Esophagus muscularis mucosa (tissue), 4 donors: ENCODE measurements at places on chromosomes 2 and 18. TPM values are rescaled to one million over a fixed set of nuclear protein-coding genes. Genes with fewer than 3 reads are reported as not detected.

Gene CCDC74B
- 3.5 TPM for total RNA-seq

Gene TRIB2
- total RNA-seq, result 31.5 TPM

Gene DCC
- total RNA-seq, result 0.83 TPM

Gene MREG
- total RNA-seq, result 0.40 TPM

Gene AQP12B
- not detected for total RNA-seq

GRCh38 chr2:38128653-38129052 lies 52.7 kb upstream of the CYP1B1 start:
- peak; percentile 94 for DNase-seq
- H3K4me3 ChIP-seq, result no peak overlapping the region
- H3K27ac ChIP-seq, result peak overlapping the region; percentile 28
- H3K27me3 ChIP-seq, result no peaks in the 10 kb centered on the region

DNA sequence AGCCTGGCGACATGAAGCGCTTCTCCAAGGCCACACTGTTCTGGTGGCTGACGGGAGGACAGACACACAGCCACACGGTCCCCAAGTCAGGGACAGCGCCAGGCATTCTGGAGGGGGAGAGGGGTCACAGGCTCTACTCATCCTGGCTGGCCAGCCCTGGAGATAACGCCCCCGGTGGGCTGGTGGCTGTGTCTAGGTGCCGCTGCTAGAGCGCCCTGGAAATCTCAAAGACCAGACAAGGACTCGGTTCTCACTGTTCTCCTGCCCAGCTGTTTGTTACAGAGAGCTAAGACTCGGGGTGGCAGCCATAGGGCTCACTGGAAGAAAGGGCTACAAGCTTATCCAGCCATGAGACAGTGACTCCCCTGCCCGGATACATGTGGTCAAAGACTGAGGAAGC lies 72.0 kb downstream of the KCNF1 start:
- H3K4me3 ChIP-seq, result no peak overlapping the region
- H3K27me3 ChIP-seq, result no peaks in the 10 kb centered on the region
- H3K4me1 ChIP-seq, result no peaks in the 10 kb centered on the region
- no peak for DNase-seq
- peak overlapping the region; percentile 14 for H3K27ac ChIP-seq

- H3K36me3 ChIP-seq, result no peaks in the 10 kb centered on the region
- H3K27me3 ChIP-seq, result no peaks in the 10 kb centered on the region
- H3K27ac ChIP-seq, result no peak overlapping the region
- H3K4me3 ChIP-seq, result no peak overlapping the region
These were observed 329.7 kb upstream of the NRP2 start for GRCh38 chr2:205352593-205352992.

DNA sequence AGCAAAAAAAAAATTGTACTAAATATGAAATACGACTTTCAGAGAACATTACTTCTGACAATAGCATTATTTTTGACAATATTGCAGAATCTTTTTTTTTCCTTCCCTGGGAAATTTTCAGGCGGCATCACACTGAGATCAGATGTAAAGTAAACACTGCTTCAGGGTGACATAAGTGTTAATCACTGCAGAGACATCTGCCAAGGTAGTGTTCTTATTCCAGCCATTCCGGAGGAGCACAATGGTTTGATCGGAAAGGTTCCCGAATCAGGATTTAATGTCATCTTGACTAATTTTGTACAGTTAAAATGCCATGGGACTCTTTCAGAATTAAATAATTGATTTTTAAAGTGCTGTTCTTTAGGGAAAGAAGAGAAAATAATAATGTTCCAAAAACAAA lies 56.7 kb upstream of the ZNF236 start:
- H3K27ac ChIP-seq, result no peak overlapping the region
- no peaks in the 10 kb centered on the region for H3K4me1 ChIP-seq
- H3K36me3 ChIP-seq, result no peaks in the 10 kb centered on the region
- no peaks in the 10 kb centered on the region for H3K27me3 ChIP-seq
- no peak overlapping the region for H3K4me3 ChIP-seq

GRCh38 chr2:85974390-85974789 lies 85.6 kb upstream of the ST3GAL5 start:
- H3K27ac ChIP-seq, result no peak overlapping the region
- no peak overlapping the region for H3K4me3 ChIP-seq
- H3K36me3 ChIP-seq, result no peaks in the 10 kb centered on the region

- no peaks in the 10 kb centered on the region for H3K4me1 ChIP-seq
- H3K27me3 ChIP-seq, result no peaks in the 10 kb centered on the region
- DNase-seq, result no peak
These were observed 330.6 kb downstream of the RND3 start for GRCh38 chr2:150156876-150157275.

DNA sequence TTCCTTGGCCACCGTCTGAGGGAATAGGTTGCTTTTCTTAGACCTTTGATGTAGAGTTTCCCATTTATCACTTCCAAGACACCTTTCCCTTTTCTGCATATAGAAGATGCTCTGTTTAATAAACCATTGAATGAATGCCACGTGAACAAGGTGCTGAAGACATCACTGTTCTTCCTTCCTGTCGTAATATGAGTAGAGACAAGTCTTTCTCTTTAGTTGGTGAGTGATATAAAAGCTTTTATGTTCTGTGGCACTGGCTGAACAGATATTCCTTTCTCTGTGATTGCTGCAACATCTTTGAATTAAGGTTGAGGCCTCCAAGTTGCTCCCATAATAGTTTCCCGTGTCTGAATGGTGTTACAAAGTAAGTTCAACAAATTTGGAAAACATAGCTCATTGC lies 38.7 kb downstream of the TTC39C start:
- no peak overlapping the region for H3K27ac ChIP-seq
- H3K27me3 ChIP-seq, result no peaks in the 10 kb centered on the region
- no peak overlapping the region for H3K4me3 ChIP-seq
- no peak for DNase-seq
- no peaks in the 10 kb centered on the region for H3K36me3 ChIP-seq

- no peak overlapping the region for H3K4me3 ChIP-seq
- H3K27ac ChIP-seq, result no peak overlapping the region
These were observed 600.3 kb downstream of the CCDC85A start for GRCh38 chr2:56784046-56784445.

DNA sequence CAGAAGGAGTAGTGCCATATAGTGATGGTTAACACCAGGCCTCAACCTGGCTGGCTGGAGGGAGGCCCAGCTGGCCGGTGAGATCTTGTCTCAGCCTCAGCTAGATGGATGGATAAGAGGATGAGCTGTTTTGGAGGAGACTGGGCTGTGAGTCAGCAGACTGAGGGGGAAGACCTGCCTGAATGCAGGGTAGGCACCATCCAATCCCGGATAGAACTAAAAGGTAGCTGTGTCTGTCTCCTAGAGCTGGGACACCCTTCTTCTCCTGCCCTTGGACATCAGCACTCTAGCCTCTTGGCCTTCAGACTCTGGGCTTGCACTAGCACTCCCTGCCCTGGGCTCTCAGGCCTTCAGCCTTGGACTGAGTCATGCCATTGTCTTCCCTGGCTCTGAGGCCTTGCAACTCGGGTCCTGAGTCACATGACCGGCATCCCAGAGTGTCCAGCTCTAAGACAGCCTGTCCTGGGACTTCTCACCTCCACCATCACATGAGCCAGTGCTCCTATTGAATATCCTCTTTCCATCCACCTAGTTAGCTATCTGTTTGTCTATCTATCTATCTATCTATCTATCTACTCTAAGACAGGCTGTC lies 131.3 kb downstream of the TPO start:
- H3K27ac ChIP-seq, result no peak overlapping the region
- H3K27me3 ChIP-seq, result no peaks in the 10 kb centered on the region
- peaks cover 7% of the 10 kb centered on the region for H3K4me1 ChIP-seq

DNA sequence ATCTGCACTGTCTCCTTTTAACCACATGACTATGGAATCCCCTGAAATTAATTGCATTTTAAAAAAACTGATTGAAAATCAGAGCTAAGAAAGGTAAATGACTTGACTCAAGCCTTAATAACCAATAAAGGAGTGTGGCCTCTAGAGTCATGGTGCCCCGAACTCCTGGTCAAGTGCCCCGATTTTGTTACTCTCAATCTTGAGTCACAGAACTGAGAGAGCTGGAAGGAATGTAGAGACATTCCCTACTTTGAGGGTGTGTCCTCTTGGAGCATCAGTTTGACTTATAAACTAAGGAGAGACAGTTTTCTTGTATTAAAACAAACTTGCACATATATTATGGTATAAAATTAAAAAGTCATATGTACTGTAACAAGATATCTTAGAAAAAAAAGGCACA lies 2.4 kb downstream of the WDR43 start:
- H3K4me1 ChIP-seq, result peaks cover 38% of the 10 kb centered on the region
- DNase-seq, result no peak
- no peak overlapping the region for H3K4me3 ChIP-seq
- H3K36me3 ChIP-seq, result peaks cover 1% of the 10 kb centered on the region
- H3K27me3 ChIP-seq, result no peaks in the 10 kb centered on the region

GRCh38 chr2:46951290-46952064 lies 35.9 kb upstream of the MCFD2 start:
- no peak overlapping the region for H3K27ac ChIP-seq
- H3K4me1 ChIP-seq, result peaks cover 35% of the 10 kb centered on the region
- peaks cover 39% of the 10 kb centered on the region for H3K36me3 ChIP-seq
- H3K27me3 ChIP-seq, result no peaks in the 10 kb centered on the region
- no peak for DNase-seq

DNA sequence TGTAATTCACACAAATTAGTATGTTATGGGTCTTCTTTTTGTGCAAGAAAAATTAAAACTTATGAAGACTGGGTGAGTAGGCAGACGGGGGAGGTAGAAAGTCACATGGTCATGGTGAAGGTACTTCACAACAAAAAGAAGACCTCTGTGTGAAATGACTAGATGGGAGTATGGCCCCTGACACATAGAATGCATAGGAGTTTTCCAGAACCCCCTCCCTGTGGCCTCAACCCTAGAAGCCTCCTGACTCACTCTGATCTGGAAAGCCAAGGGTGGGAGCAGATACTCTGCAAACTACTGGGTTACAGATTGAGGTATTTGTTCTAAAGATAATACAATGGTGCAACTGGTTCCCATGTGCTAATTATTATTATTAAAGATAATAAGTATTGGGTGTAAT lies 23.2 kb downstream of the SATB2 start:
- H3K4me3 ChIP-seq, result no peak overlapping the region
- H3K27me3 ChIP-seq, result no peaks in the 10 kb centered on the region
- DNase-seq, result no peak
- H3K36me3 ChIP-seq, result no peaks in the 10 kb centered on the region

DNA sequence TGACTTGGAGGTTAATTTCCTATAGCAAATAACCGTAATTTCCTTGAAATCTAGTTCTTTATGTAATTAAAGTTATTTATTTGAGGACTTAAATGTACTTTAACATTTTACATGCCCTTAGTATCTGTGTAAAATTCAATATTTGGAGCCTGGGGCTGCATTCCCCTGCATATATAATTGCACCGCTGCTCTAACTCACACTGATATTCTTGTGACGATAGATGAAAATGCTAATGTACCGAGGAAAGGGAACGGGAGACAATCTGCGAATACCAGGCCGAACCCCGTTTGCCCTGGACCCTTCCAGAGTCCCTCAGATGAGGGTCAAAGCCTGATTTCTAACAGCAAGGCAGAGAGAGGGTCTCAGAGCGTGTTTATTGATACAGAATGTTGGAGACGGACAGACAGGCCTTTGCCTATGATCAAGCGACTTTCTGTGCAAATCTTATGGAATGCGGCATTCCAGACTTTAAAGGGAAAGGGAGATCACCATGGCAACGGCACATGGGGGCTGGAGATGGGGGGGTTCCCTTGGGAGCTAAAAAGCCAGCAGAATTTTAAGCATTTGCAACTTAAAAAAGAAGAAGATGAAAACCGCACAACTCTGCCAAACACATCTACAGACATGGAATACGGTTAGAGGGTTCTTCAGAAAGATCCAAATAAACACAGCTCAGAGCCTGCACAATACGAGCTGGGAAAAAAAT lies 57.6 kb upstream of the TWIST2 start:
- no peak overlapping the region for H3K4me3 ChIP-seq
- no peak for DNase-seq
- no peak overlapping the region for H3K27ac ChIP-seq
- H3K27me3 ChIP-seq, result no peaks in the 10 kb centered on the region

DNA sequence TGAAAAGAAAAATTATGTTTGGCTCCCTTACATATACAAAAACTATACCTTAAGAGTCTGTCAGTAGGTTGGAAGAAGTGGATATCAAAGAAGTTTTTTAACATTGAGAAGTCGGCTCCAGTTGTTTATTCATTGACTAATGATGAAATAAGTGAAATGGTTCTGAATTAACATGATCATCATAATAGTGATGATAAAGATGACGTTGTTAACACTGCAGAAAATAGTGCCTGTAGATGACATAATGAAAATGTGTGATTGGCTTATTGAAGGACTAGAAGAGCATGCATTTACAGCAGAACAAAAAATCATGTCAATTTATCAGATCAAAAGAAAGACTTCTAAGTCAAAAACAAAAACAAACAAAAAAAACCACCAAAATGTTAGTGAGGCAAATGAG lies 1125.4 kb upstream of the NXPH2 start:
- H3K27me3 ChIP-seq, result no peaks in the 10 kb centered on the region
- no peaks in the 10 kb centered on the region for H3K36me3 ChIP-seq
- no peak for DNase-seq
- no peaks in the 10 kb centered on the region for H3K4me1 ChIP-seq

GRCh38 chr2:68730828-68731227 lies 3.8 kb upstream of the ARHGAP25 start:
- H3K27ac ChIP-seq, result no peak overlapping the region
- H3K4me1 ChIP-seq, result no peaks in the 10 kb centered on the region
- no peak for DNase-seq
- no peak overlapping the region for H3K4me3 ChIP-seq
- H3K36me3 ChIP-seq, result no peaks in the 10 kb centered on the region
